Stimulated activated CD8-positive, alpha-beta memory T cell treated with anti-CD3 and anti-CD28 coated beads, Interleukin-4, amount 100 ng/mL, for 4 hours (primary cell): ENCODE measurements at places on chromosomes 11 and 22.
A peak's percentile ranks its signal among the peaks of the same experiment; 100 is the strongest.

DNA sequence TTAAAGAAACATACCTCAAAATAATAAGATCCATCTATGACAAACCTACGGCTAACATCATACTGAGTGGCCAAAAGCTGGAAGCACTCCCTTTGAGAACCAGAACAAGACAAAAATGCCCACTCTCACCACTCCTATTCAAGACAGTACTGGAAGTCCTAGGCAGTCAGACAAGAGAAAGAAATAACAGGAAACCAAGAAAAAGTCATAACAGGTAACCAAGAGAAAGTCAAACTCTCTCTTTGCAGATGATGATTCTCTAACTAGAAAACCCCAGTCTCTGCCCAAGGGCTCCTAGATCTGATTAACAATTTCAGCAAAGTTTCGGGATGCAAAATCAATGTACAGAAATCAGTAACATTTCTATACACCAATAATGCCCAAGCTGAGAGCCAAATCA lies 35.6 kb downstream of the TMEM123 start:
- DNase-seq: no peak

DNA sequence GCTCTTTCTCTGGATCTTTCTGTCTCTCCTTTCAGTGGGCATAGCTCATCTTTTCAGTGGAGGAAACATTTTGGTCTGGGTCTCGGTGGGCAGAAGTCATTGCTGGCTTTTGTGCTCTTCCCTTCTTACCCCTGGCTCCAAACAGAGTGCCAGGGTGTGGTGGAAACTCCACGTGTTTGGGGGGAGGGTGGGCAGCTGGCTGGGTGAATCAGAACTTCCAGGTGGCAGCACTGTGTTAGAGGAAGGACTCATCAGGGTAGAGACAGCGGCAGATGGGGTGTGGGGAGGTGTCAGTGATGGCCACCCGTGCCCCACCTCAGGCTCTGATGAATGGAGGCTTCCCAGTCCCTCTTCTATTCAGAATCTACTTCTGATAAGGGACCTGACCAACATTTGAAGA lies 114.0 kb downstream of the GRIK4 start:
- no peak for DNase-seq

DNA sequence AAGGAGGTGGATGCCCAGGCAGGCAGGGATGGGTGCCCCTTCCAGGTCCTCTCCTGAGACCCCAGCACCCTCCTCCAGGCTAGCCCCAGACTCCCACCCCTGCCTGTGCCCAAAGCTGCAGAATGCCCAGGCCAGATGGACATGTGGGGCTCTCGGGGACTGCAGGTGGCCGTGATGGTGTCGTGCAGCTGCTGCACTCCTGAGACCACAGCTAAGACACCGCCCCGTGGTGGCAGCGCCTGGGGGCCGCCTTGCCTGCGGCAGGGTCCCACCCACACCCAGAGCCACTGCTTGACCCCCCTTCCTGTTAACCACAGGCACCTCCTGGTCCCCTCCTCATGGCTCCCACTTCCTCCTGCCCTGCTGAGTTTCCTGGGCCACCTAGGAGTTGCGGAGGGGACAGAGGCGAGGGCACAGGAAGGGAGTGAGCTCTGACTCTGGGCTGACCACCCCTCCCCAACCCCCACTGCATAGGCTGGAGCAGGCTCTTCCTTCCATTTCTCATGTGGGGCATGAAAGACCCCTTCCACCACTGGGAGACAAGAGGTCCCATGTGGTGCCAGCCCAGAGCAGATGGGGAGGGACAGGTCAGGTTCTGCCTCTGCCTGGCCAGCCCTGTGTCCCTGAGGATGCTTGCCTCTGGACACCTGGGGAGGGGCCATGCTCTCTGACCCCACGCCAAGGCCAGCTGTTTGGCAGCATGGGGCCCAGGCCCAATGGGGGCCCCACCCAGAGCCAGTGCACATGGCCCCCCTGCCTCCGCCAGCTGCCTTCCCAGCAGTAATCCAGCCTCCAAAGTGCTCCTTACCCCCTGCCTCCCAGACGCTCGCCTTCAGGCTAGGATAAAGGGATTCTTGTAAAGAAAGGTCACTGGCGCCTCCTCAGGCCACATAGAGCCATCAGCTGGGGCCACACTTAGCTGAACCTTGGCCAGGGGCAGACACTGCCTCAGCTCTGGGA lies 29.3 kb downstream of the OSBPL5 start:
- no peak for DNase-seq

DNA sequence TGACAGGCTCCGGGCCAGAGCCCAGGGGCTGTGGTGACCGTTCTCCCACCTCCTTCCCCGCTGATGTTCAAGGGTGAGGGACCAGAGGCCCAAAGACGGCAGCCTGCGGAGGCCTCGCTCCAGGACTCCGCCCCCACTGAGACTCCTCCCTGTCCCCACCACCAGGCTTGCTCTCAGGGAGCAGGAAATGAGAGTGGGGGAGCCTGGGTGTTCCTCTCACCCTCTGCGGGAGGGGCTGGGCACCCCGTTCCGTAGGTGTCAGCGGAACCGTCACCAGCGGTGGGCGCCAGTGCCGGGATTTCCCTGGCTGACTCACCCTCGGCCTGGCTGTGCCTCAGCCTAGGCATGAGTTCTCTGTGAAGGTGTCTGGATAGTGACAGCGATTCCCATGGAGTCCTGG lies 15.7 kb downstream of the DAGLA start:
- peak; percentile 90 for DNase-seq

DNA sequence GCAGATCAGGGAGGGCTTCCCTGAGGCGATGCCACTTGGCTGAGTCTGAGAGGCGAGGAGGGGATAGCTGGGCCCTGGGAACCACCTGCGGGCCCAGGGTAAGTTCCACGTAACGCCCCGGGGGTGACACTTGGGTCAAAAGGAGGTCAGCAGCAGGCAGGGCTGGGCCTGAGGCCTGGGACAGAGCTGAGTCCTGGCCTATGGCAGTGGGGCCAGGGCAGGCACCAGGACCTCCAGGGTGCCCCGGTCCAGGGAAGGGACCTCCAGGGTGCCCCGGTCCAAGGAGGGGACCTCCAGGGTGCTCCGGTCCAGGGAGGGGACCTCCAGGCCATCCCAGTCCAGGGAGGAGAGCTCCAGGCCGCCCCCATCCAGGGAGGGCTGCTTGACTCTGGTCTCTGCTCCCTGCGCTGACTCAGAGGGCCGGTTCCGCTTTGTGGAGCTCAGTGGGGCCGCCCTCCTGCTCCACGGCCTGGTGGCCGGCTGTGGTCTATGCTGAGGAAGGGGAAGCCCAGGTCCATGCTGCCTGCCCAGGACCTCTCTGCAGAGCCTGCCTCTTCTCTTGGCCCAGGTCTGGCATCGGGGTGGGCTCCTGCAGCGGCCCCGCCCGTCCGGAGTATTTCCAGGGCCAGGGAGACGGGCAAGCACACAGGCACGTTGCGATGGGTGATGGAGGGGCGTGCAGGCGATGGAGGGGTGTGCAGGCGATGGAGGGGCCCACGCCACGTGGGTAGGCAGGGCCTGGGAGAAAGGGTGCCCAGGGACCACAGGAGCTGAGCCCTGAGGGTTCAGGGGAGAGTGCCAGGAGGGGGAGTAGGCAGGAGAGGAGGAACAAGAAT lies 19.5 kb upstream of the WNT7B start:
- no peak for DNase-seq

DNA sequence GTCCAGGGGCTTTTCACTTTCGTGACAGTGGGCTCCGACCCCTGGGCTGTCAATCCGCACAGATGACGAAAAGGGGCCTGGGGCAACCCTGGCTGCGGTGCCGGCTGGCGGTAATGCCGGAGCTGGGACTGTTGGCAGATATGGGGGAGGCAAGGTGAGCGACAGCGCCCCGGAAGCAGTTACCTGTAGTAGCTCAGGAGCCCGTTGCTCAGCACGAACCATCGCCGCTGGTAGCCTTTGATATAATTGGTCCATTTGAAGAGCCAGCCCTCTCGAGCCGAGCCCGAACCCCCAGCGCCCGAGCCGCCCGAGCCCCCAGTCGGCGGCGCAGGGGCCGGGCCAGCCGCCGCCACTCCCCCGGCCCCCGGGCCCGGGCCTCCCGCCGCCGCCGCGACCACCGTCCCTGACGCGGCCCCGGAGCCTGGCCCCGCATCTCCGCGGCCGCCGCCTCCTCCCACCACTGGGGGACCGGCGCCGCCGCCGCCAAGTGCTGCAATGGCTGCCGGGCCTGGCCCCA lies 396 bp downstream of the OSBP start:
- peak; percentile 32 for DNase-seq

DNA sequence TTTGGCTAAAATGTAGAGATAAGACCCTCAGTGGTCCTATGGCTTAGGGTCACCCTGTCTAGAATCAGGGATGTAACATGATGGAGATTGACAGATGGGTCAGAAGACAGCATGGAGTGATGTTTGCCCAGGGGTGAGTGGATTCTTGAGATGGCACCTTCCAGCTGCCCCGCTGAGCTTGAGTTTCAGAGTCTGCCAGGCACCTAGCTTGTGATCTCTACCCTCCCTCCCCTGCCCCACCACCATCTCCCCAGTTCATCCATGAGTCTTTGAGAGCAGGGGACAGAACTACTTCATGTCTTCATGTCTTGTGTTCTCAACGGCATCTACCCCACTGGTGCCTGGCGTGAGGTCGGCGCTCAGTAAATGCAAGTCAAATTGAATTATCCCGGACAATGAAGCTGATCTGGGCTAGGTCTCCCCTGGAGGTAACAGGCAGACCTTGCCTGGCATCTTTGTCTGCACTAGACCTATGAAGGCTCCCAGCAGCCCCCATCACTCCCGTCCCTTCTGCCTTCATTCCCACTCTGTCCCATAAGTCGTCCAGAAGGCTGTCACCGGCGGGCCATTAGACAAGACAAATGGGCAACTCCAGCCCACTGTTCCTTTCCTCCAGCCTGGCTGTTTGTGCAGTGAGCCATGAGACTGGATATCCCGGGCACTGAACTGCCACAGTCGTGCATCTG lies 239.2 kb upstream of the TBCEL start:
- no peak for DNase-seq

DNA sequence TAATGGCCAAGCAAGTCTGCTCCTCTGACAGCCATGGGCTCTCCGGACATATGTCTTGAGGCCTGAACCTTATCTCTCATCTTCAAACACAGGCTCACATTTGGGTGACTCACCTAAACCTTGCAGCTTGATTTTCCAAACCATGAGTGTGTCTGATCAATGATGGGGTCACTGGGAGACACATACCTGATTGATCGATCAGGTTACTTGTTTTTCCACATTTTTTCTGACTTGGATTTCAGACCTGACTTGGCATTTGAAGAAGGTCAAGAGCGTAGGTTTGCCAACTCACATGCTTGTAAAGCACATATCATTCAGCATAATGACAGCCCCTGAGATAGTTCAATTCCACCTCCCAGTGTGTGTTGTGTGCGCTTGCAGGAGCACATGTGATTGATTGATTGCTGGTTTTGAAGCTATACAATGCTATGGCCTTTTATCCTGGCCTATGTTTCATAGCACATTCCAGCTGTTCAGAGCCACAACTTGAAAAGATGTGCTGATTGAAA lies 116.7 kb upstream of the KIRREL3 start:
- no peak for DNase-seq

DNA sequence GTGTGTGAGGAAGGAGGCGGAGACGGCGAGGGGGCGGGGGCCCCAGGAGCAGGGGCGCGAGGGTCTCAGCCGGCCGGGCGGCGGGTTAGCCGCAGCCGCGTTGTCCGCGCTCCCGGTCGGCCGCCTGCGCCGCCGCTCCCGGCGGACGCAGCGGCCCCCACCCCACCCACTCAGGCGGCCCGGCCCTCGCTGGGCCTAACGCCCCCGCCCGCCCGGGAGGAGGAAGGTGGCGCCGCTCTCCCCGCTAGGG lies at the start of gene FCHSD2:
Gene FCHSD2, minus strand, starts transcription at position 191 of the 250 bp plus-strand sequence. CDS start 441 bp downstream, outside the sequence.
- no peak for DNase-seq

- DNase-seq: no peak
Measured at GRCh38 chr22:37260901-37261336, 16.9 kb upstream of the RAC2 start.

DNA sequence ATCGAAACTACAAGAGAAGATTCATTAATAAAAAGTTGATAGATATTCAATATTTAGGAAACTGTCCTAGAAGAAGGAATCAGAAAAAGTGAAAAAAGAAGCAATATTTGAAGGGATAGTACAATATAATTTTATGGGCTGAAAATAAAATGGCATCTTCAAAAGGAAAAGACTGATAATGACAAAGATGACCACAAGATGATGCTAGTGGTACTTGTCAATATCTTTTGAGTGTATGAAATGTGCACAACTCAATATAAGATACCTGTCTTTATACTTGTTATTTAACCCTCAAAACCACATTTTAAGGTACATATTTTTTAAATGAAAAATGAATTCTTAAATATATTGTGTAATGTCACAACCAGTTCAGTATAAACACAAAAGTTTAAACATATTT lies 1059.6 kb upstream of the RAG2 start:
- no peak for DNase-seq
